ENCODE measurements at places on chromosomes 7 and 10.

GRCh38 chr7:76352193-76352592 is 6.6 kb downstream of the YWHAG start:
- no peak for DNase-seq

DNA sequence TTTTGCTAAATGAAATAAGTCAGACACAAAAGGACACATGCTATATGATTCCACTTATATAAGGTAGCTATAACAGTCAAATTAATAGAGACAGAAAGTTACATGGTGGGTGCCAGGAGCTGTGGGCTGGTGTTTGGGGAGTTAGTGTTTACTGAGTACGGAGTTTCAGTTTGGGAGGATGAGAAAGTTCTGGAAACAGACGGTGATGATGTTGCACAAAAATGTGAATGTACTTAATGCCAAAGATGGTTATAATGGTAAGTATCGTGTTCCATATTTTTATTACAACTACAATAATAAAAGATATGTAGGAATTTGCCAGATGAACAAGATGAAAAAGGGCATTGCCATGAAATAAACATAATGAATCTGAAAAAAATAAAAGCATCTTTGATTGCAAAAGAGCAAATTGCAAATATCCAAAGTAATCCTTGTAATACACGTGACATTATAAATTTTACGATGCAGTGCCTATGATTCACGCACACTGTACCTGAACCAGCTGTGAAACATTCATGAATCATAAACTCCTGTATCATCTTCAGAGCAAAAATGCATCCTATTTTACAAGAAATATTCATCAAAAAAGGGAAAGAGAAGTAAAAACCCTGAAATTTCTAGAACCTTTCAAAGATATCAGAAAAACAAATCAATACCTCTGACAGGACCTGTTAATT is 676.7 kb downstream of the PCDH15 start:
- no peak for DNase-seq

DNA sequence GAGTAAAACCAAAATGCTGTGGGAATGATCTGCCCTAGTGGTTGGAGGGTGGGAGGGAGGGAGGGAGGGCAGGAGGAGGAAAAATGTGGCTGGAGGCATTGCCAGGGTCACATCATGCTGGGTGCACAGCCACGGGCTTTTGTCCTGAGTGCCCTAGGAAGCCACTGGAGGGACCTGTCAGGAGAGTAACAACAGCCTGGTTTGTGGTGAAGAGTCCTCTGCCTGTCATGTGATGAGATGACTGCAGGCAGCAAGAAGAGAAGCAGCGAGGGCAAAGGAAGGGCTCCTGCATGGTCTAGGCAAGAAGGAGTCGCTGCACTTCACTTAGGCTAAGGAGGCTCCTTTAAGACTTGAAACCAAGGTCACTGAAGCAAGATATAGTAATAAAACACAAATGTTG is 65.6 kb downstream of the PKD1L1 start:
- DNase-seq: no peak

DNA sequence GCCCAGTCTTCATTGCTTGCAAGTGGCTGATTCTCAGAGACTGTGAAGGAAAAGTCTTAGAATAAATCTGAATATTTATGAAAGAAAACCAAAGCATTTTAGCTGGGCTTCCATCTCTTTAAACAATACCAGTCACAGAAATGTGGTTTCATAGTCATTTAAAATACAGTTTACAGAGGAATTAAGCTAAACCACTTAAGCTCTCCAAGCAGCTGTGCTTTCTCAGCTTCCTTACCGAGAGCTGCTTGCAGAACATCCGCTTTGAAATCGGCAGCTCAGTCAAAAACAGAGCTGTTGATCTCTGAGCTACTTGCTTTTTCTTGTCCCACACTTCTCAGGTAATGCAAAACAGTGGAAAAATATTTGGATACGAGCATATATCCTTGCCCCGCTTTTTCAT is 134.5 kb downstream of the DYNC1I1 start:
- no peak for DNase-seq

DNA sequence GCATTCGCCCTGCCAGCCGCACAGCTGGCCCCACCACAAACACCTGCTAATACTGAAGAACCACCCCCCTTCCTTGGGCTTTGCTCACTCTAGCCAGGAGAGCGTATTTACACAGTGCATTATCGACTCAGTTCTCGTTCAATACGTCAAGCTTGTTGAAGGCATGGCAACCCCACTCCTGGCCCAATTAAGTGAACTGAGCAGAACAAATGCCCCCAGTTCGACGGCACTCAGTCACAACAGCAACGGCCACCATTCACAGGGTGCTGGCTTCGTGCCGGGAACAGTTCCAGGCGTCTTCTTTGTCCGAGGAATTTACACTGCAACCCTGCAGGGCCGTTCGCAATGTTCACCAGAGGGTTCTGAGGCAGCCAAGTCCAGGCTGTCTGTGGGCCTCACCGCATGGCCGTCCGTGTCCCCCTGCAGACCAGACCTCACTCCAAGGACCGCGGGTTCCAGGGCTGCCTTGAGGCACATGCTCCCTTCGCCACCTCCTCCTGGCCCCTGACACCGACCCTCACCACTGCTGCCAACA is 175.3 kb downstream of the DIP2C start:
- no peak for DNase-seq

- no peak for DNase-seq
These were observed 230.4 kb downstream of the TNS3 start for GRCh38 chr7:47351233-47352154.

- DNase-seq: no peak
These were observed 36.7 kb downstream of the SPAM1 start for GRCh38 chr7:123961771-123962170.

DNA sequence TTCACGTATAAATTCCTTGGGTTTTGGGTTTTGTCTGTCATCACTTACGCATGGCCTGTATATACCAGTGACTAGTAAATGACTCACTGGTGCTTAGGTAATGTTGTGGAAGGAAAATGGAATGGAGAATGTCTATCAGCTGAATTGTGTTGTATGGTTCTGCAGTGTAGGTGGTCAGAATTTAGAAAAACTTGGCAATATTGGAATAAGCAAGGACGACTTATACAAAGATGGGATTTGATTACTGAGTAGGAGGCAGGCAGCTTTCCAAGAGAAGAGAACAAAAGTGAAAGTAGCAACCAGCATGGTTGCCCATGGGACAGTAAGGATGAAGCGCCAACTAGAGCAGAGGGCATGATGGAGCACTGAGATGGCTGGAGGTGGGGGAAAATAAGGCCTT is 168.6 kb upstream of the CSTF2T start:
- DNase-seq: no peak

GRCh38 chr7:5370454-5371353 is 52.9 kb downstream of the TNRC18 start:
- no peak for DNase-seq

DNA sequence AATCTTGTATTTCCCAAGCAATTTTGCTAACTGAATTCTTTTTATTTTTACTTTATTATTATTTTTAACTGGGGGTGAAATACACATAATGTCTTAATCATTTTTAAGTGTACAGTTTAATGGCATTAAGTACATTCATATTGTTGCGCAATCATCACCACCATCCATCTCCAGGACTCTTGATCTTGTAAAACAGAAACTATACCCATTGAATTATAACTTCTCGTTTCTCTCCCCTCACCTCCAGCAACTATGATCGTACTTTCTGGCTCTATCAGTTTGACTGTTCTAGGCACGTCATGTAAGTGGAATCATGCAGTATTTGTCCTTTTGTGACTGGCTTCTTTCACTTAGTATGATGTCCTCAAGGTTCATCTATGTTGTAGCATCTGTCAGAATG is 108.8 kb downstream of the ARL5B start:
- no peak for DNase-seq

- DNase-seq: no peak
These were observed 70.7 kb upstream of the PRSS58 start for GRCh38 chr7:142328551-142328950.

- DNase-seq: no peak
These were observed 332.6 kb upstream of the ZNF32 start for GRCh38 chr10:43981232-43981631.

DNA sequence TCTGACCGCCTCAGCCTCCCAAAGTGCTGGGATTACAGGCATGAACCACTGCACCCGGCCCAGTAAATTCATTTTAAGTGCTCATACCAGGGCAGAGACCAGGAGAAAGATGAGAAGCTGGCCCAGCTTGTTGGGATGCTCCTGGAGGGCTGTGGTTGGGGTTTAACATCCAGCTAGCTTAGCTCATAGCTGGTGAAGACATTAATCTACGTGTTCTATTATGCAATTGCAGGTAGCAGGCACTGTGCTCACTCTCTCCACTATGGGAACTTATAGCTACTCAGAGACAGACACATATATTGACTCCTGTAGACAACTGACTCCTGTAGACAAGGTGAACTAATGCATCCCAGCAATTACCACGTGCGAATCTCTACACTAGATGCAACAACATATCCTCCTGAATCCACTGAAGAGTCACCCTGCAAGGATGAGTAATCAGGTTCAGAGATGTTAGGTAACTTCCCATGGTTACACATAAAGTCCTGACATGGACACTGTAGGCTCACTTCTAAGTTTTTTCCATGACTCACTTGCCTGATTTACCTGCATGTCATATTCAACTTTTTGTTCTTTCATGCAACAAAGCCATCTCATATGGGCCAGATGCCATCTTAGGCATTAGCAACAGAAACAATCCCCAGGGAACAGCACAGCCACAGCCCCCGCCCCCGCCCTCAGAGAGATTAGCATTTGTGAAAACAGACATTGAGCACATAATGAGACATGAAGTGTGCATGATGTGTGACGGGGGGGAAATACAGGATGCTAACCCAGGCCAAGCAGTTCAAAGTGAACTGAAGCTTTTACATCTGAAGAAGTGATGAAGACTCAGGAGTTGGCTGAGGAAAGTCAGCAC is 37.2 kb downstream of the ERLIN1 start:
- DNase-seq: no peak

DNA sequence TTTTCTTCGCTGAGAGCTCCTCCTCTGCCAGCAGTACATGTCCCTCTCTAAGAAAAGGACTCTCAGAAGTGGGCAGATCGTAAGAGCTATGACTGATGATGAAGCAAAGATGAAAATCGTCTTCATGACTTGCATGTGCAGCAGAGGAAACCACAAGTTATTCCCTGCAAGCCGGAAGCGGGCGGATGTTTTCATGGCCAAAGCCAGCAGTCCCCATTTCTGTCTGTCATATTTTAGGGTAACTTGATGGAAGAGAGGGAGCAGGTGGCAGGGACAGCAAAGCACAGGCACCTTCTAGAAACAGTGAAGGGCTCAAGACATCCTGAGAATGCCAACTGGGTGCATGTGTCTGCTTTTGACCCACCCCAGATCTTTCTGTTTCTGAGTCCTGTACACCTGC is 19.9 kb downstream of the KLF6 start:
- DNase-seq: no peak

DNA sequence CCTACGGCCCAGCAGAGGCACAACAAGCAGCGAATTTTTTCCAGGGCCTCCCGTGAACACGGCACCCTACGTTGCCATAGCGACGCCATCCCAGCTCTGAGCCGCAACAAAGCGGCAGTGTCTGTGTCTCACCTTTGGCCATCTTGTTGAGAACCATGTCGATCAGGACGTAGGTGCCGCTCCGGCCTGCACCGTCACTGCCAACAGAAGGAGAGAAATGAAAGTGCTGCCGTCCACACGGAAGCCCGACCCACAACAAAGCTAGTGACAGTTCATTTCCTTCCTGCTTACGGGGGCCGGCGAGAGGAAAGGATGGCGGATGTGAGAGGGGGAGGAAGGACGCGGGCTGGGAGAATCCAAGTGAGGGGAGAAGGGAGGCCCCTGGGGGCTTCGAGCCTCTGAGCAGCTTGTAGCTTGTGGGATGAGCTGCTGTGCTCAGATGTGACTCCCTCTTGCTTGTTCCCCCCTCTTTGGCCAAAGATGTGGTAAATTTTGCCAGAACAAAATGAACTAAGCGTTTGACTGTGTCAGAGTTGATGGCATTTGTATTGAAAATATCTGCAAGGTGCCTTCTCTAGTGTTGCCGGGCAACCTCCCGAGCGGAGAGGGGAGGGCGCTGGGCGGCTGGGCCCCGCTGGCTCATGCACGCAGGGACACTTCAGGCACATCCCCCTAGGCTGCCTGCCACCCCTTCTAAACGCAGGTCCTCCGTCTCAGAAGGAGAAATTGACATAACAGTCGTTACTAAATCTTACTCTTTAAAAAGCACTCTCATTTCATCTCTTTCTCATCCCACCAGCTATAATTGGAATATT is 232.2 kb downstream of the DNAJB6 start:
- no peak for DNase-seq

- no peak for DNase-seq
These were observed 173.8 kb downstream of the PARD3 start for GRCh38 chr10:34641147-34641912.

DNA sequence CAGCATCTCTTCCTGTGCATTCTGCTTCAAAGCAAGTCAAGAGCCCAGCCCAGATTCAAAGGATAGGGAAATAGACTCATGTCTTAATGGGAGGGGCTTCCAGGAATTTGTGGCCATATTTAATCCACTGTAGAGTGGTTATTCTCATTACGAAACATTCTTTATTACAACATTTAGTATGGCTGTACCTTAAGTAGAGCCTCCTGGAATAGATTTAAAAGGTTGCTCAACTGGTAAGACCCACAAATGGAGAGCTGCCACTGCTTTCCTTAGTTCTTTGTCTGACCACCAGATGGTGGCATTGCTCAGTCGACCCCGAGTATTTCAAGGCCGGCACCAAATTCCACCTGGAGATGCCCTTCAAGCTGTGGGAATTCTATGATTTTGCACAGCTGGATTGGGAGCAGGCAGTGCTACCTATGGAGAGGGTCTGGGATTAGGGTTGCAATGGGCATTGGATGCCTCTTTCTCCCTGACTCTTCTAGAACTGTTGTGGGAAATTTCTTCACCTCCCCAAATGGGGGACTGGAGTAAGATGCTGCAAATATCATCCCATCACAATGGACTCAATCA is 102.2 kb downstream of the RBM20 start:
- peak; percentile 81 for DNase-seq

GRCh38 chr10:93471110-93471651 is 11.0 kb downstream of the MYOF start:
- DNase-seq: no peak

- DNase-seq: no peak
These were observed 9.1 kb downstream of the WDR86 start for GRCh38 chr7:151400626-151401315.

DNA sequence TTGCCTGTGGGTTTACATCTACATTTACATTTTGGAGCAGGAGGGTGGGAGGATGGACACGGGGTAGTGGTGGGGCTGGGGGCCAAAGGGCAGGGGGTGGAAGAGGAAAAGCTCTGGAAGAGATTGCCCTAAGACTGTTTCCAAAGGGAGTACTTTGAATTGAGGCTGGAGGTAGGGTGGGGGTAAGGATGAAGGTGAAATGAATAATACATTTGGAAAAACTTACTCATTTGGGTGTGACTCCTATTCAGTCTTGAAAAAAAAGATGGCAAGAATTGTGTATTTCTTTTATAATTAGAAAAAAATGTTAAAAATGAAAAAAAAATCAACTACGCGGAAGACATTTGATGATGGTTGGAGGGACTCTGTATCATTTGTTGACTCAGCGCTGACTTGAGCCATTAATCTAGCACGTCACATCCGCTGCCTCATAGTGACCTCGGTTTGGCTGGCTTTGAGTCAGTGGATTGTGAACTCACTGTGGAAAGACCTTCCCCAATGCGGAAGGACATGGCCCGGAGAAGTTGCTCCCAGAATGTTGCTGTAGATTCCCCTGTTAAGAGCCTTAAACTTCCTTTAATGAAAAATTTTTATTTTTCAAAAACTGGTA is 2.8 kb downstream of the FAM180A start:
- DNase-seq: no peak

All from HEK293T (cell line).